Stimulated activated CD4-positive, alpha-beta T cell treated with anti-CD3 and anti-CD28 coated beads, TNF-alpha, amount 100 ng/mL, for 48 hours (primary cell): ENCODE measurements at places on chromosomes 7 and 10.

DNA sequence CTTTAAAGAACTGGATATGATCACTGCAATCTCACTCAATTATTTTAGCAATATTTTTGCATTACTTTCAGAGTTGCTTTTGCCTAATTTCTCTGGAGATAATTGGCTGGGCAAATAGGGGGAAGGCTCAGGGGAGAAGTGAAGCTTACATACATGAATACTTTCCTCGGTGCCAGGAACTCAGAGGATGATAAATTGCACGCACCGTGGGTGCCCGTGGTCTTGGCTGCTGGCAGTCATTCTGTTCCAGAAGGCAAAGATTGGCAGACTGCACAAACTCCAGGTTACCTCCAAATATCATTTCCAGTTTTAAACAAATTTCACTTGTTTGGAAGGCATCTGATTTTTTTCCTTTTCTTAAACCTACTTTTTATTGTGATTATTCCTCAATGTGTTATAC lies 197.8 kb upstream of the TMEM72 start:
- DNase-seq = no peak

GRCh38 chr7:157618823-157619606 lies 282.2 kb downstream of the DNAJB6 start:
- DNase-seq = no peak

DNA sequence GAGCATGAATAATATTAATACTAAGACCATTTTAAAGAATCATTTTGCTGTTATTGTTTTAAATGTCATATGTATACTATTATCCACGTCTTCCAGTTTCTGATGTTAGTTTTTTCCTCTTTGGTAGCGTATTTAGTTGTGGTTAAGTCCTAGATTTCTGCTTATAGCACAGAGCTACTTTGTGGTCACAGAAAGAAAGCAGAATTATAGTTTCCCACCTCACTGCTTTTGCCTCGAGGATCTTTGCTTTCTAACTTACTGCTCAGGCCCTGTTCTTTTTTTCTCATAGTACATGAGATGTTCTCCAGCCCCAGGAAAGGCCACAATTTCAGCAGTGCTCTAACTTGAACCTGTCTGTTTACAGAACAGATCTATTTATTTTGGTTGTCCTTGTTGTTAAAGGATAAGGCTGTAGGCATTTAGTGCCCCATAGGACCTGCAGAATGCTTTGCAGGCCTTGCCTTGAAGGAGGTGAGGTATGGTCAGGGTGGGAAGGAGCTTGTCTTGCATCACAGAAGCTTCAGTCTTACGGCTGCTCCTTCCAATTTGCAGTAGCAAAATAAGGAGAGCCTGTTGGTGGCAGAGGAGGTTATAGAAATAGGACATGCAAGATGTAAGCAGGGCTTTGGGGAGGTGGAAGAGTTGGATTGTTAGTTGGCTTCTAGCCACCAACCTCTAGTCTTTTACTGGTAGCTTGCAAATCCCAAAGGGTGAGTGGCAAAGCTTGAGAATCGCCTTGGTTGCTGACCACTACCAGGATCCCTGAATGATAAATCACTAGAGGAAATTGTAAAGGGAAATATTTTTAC lies 129.1 kb downstream of the LRRC4 start:
- DNase-seq = no peak

DNA sequence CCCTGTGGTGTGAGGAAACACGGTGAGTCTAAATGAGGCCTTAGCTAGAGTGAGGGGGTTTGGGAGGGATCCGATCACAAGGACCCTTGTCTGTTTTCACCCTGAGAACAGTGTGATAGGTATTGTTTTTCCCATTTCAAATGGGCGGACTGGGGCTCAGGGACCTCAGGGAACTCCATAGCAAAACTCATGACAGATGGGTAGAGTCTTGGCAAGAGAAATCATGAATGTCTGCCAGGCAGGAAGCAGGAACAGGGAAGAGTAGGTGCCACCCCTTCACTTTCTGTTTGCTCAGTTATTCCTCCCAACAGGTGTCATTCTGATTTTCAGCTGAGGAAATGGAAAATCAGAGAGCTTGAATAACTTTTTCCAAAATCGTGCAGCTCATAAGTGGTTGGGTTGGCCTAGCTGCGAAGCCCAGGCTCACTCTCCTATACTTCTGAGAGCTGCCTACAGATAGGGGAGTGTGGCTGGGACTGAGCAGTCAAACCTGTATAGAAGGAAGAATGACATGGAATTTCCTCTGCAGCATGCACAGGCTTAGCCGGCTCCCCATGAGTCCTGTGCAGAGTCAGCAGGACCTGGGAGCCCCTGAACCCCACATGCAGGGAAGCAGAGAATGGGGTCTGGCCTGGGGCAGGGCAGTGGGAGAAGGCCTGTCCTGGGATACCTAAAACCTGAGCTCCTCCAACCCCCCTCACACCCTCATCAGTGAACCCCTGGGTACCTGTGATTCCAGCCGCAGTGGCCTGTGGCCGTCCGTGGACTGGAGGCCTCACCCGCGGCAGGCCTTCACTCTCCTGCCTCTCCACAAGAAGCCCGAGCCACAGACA lies 17.6 kb upstream of the C10orf105 start:
- DNase-seq = no peak

DNA sequence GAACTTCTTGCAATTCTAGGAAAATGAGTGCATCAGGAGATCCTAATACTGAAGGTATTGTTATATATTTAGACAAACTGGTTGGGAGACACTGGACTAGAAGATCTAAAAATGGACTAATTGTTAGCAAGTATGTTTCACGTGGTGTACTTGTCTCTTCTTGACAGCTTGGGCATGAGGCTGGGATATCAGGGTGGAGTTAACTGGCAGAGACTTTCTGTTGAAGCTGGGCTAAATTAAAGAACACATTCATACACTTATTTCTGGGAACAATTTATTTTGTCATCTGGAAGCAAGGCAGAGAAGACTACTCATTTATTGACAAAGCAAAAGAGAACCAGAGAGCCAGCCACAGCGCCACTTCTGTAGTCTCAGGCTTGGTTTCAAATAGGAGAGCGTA lies 25.9 kb downstream of the TYW1 start:
- DNase-seq = no peak

GRCh38 chr10:22086730-22087401 lies 83.3 kb upstream of the DNAJC1 start:
- DNase-seq = no peak

DNA sequence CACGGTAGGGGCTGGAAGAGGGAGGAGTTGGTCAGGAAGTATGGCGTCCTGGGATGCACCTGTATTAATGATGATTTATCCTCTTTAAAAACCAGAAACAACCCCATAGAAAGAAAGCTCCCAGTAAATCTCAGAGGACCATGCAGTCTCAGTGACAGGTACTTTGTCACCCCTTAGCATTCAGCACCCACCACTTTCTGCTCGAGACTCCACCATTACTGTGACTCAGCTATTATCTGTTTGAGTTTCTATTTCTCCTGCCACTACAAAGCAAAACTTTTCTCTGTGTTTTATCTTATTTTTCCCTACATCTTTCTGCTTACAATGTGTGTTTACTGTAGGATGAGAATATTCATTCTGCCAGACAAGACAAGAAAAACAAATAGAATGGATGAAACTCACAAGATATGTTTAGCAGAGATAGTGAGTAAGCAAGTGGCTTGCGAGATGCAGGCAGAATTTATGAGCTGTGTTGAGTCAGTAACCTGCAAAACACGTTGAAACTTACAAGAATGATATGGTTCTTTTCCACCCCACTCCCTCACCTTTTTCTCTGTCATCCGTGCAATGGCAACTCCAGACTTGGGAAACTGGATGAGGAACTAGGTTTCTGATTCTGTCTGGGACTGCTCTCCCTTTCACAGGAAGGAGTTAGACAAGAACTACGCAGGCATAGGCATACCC lies 127.1 kb downstream of the AOAH start:
- DNase-seq = no peak

DNA sequence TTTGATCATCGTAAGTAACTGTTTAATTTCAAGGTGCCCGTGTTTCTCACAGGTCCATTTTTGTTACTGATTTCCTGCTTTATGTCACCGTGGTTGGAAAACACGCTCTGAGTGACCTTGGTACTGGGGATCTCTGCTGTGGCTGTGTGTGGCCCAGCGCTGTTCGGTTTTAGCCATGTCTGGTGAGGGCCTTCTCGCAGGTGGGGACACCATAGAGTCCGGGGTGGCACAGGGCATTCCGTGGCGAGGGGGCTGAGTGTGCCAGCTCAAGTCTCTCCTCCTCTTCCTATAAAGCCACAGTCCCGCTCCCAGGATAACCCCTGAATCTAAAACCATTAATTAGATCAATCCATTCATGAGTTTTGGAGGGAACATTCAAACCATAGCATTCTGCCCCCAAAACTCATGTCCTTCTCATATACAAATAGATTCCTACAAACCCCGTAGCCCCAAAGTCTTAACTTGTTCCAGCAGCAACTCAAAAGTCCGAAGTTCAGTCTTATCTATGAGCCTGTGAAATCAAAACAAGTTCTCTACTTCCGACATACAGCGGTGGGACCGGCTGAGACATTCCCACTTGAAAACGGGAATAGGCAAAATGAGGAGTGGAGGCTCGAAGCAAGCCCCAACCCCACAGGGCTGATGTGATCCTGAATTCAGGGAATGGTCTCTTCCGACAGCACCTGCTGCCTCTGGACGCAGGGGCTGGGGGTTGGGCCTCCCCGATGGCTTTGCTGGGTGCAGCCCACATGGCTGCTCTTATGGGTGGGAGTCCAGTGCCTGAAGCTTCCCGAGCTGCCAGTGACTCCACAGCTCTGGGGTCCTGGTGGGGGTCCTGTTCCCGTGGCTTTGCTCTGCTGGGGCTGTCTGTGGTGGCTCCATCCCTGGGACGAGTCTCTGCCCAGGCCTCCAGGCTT lies 55.0 kb upstream of the NKX6-2 start:
- no peak for DNase-seq

GRCh38 chr7:154879629-154880028 lies 123.3 kb downstream of the PAXIP1 start:
- DNase-seq = no peak

- no peak for DNase-seq
Measured at GRCh38 chr10:71462062-71462935, 65.6 kb downstream of the CDH23 start.

DNA sequence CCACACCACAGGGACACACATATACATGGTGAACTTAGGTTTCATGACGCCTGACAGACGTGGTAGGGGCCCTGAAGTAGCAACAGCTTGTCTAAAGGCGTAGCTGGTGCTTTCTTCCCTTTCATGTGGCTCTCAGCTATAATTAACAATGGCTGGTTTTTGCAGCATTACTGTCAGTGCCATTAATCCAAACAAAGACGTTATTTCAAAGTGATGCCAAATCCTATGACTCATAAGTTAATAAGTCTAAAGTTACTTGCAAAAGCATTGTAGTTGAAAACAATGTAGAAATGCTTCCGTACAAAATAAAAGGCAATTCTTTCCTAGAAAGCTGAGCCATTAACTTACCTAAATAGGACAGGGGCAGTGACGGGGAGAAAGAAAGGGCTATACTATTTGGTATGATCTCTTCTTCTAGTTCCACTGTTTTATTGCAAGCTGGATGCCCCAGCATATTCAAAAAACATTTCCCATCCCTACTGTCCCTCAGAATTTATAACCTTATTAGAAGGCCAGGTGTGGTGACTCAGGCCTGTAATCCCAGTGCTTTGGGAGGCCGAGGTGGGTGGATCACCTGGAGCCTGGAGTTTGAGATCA lies 105.4 kb downstream of the ODAD2 start:
- no peak for DNase-seq

DNA sequence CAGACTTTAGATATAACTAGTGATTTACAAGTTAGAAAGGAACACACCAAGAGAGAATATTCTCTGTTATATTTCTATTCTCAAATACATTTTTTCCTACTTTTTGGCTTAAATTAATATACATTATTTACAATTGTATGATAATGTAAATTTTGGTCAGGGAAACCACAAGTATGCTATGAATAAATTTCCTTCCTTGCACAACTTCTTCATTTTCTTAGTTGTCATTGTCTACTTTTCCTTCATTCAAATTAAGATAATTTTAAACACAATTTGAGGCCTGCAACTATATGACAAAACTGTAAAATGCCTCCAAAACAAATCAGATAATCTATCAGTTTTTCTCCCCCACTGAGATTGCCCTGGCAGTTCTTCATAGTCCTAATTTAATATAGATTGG lies 131.3 kb downstream of the CDK14 start:
- DNase-seq = no peak

DNA sequence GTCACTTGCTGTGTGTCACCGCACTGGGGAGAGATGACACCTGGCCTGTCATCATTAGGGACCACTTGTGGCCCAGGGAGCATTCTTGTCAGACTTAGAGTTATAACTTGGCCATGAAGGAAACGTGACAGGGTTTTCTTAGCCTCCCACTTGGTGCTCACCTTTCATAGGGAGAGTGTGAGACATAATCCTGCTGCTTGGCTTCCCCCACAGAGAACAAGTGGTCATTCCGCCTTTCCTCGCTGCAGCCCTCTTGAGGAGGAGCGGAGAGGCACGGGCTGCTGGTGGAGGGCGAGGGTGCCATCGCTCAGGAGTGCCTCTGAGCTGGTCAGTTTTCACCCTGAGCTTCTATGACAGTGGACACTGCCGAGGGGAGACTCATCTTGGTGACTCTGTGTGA lies 125.0 kb upstream of the GJD4 start:
- no peak for DNase-seq

DNA sequence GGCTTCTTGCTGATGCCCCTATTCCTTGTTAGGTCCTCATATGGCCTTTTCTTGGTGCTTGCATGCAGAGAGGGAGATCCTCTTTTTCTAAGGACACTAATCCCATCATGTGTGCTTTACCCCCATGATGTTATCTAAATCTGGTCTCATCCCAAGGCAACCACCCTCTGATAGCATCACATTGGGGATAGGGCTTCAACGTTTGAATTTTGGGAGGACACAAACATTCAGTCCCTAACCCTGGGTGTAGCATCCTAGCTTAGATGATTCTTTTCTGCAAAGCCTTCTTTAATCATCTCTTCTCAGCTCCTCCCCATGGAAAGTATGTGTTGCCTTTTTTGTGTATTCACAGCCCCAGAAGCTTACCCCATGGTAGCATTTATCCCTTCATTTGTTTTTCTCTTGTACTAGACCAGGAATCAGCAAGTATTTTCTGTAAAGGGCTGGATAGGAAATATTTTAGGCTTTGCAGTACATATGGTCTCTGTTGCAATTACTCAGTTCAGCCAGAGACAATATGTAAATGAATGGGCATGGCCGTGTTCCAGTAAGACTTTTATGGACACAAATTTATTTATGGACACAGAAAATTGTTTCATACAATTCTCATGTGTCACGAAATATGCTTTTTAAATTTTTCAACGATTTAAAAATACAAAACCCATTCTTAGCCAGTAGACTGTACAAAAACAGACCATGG lies 101.5 kb upstream of the CSTF2T start:
- no peak for DNase-seq

DNA sequence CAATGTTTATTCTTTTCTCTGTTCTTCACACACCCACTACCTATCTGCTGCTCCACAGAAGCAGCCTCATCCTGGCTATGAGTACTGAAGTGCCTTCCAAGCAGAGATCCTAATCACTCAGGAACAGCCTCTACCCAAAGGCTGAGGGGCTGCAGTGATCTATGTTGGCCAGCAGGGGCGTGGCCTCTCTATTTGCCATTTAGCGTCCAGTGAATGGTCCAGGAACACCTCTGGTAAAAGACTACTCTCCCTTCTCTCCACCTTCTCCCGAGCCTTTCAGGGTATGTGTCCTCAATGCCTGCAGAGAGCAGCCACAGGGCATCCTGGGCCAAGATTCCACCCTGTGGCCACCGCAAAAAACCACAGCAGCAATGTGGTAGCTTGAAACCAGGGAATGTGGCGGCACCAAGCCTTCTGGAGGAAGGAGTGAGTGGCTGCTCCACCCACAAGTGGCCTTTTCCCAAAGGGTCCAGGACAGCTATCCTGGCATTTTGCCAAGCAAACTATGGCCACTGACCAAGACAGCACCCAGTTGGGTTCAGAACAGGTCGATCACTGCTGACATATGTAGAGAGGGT lies 70.9 kb downstream of the SYPL1 start:
- peak; percentile 25 for DNase-seq
